ENCODE measurements at places on chromosomes 16 and 17.

DNA sequence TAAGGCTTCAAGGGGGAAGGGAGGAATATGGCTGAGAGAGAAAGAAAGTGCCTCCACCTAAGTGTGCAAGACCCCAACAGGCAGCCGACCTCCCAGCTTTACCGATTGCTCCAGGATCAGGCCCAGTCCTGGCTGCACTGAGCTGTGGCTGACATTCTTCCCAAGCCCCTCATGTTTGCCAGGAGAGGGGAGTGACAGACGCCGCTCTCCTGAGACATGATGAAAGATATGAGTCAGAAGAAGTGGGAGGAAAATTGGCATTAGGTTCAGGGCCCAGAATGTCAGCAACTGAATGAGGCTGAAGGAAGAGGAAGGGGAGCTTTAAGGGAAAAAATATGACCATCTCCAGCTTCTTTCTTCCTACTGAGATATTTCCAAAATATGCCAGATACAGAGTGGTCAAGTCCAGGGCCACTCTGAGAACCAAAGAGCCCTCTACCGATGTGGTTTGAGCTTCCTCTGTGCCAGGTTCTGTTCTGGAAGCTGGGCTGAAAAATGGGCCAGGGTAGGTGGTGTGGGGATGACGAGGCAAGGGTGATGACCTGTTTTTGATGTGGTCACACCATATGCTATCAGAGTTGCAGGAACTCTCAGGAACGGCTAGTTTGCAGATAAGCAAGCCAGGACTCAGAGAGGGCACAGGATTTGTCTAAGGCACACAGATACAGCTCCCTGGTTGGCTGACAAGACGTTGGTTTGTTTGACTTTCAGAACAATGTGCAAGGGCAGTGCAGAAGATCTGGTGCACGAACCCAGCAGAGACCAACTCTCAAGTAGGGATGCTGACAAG is 176.7 kb downstream of the SOX9 start:
- no peak overlapping the region for H3K27ac ChIP-seq
- no peak for DNase-seq
- H3K36me3 ChIP-seq = no peaks in the 10 kb centered on the region
- H3K27me3 ChIP-seq = no peaks in the 10 kb centered on the region

DNA sequence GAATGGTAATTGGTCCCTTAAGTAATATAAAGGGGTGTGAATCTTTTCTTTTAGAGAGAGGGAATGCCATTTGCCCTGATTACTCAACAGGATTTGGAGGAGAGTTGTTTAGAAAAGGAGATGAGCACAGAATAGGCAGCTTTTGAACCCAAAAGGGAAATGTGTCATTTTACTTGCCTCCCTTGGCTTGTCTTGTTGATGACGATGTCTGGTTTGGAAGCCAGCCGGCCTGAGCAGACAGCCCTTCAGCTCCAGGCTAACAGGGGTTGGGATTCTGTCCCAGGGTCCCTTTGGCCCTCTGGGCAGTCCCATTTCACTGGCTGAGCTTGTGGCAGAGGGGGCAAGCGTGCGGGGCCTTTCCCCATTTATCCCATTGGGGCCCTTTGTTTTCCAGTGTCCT is 22.3 kb upstream of the PRKAR1A start:
- DNase-seq = no peak
- no peak overlapping the region for H3K27ac ChIP-seq
- H3K36me3 ChIP-seq = no peaks in the 10 kb centered on the region
- H3K4me3 ChIP-seq = no peak overlapping the region
- peaks cover 5% of the 10 kb centered on the region for H3K4me1 ChIP-seq

GRCh38 chr16:78154729-78155461 is 55.4 kb downstream of the WWOX start:
- no peaks in the 10 kb centered on the region for H3K4me1 ChIP-seq
- DNase-seq = no peak
- no peaks in the 10 kb centered on the region for H3K27me3 ChIP-seq
- H3K36me3 ChIP-seq = no peaks in the 10 kb centered on the region
- no peak overlapping the region for H3K4me3 ChIP-seq

DNA sequence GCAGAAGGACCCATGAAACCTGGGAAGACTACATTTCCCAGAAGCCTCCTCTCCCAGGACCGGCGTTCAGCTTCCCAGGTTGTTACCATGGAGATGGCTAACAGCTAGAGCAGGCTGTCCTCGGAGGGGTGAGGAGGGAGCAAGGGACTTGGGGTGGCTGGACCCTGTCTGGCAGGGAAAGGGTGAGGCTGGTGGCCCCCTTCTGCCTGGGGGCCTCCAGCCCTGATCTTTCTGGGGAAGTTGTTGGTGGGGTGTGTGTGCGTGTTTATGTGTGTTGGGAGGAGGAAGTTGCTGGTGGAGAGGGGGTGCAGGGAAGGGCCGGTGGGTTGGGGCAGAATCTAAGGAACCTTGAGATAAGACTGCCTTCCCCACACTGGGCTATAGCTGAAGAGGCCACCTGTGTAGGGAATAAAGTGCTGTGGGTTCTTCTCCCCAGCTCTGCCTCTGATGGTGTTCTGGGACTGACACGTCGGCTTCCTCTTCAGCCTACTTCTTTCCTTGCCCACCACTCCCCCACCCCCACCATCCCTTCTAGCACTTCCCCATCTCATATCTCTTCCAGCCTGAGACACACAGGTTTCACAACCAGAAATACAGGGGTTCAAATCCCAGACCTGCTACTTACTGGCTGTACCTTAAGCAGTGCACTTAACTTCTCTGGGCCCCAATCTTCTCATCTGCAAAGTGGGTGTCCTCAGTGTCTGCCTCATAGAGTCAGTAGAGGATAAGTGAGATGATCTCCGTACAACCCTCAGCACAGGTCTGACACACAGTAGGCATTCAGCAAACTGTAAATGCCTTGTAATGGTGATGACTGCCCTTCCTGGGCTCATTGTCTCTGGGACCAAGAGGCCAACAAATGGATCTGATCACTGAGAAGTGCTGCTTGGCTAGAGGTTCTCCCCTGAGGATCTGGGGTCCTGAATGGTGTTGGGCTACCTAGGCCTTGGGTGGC is at the start of gene DRC7:
DRC7 (plus strand) TSS at position 82 of the 955 bp plus-strand sequence. CDS start 3,144 bp downstream, outside the sequence.
- no peaks in the 10 kb centered on the region for H3K36me3 ChIP-seq
- DNase-seq = peak; percentile 82
- H3K27me3 ChIP-seq = no peaks in the 10 kb centered on the region
- no peak within 1 kb of the TSS for H3K4me3 ChIP-seq
- H3K4me1 ChIP-seq = peaks cover 17% of the 10 kb centered on the region

DNA sequence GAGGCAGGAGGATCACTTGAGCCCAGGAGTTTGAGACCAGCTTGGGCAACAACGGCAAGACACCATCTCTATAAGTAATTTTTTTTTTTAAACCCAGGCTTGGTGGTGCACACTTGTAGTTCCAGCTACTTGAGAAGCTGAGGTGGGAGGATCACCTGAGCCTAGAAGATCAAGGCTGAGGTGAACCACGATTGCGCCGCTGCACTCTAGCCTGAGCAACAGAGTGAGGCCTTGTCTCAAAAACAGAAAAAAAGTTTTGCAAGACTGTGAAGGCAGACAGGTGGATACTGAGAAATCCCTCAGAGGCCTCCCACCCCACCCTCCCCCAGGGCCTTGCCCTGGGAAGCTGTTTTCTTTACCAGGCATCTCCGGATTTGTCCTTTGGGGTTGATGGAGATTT is 125.4 kb downstream of the MGAT5B start:
- no peak for DNase-seq
- peaks cover 11% of the 10 kb centered on the region for H3K4me1 ChIP-seq
- no peak overlapping the region for H3K4me3 ChIP-seq
- no peak overlapping the region for H3K27ac ChIP-seq
- H3K36me3 ChIP-seq = no peaks in the 10 kb centered on the region

DNA sequence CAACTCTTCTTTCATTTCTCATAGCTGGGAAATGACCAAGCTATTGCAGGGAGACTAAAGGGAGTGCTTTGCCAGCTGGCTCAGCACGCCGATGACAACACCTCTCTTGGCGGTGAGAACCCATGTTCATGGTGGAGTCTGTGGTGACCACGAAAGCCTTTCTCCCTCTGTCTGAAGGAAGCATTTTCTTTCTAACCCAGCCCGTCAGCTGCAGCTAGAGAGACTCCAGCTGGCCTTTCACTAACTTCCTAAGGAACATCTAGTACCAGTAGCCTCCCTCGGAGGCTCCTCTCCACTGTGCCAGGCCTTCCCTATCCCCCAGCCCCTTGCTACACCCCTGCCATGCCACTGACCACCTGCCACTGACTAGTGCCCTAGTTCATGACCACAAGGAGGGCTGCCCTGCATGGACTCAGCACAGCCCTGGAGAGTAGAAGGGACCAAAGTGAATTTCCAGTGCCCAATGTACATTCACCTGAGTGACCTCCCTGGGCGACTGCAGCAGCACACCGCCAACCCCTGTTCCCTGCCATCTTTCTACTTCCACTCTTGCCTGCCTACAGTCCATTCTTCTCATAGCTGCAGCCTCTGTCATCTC is 81.3 kb downstream of the CBLN1 start:
- no peaks in the 10 kb centered on the region for H3K4me1 ChIP-seq
- H3K27ac ChIP-seq = no peak overlapping the region
- H3K36me3 ChIP-seq = no peaks in the 10 kb centered on the region
- H3K4me3 ChIP-seq = no peak overlapping the region
- no peaks in the 10 kb centered on the region for H3K27me3 ChIP-seq

GRCh38 chr17:38674014-38674748 is 576 bp downstream of the EPOP start:
- DNase-seq = no peak
- H3K27me3 ChIP-seq = no peaks in the 10 kb centered on the region
- H3K4me1 ChIP-seq = peaks cover 41% of the 10 kb centered on the region
- no peaks in the 10 kb centered on the region for H3K36me3 ChIP-seq
- peak overlapping the region; percentile 10 for H3K27ac ChIP-seq

DNA sequence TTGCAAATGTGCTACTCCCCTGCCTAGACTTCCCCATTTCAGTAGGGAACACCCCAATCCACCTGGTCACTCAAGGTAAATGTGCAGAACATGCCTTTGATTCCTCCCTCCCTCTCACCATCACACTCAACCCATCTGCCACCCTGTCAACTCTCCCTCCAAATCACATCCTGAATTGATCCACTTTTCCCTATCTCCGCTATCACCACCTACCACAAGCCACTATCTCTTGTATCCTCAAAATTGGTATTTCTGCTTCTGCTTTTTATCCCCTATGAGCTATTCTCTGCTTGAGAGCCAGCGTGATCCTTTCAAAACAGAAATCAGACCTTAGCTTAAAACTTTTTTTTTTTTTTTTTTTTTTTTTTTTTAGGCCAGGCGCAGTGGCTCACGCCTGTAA is 5.4 kb upstream of the NOL11 start:
- no peak overlapping the region for H3K4me3 ChIP-seq
- H3K36me3 ChIP-seq = no peaks in the 10 kb centered on the region
- DNase-seq = no peak
- no peaks in the 10 kb centered on the region for H3K27me3 ChIP-seq

DNA sequence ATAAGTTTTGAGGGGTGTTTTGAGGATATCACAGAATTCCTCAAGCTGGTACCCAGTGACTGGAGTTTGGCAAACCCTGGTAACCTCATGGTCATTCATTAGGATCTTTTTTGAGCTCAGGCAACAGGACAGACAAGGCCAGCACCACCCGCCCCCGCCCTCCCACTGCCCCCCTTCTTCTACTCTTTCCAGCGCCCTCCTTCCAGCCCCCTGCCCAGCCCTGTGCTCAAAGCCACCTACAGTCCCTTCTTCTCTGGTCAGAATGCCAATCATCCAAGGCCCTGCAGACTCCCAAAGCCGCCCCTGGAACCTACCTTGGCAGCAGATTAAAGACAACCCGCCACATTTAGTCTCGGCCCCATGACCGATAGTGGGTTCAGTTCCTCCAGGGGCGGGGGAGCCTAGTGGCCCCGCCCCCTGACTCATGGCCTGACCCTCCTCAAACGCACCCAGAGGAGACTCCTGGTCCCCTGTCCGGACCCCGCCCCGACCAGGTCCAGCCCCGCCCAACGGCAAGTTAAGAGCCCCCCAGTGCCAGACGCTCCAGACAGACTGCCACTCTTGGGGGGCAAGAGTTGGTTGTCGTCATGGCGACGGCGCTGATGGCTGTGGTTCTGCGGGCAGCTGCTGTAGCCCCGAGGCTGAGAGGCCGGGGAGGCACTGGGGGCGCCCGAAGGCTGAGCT is at the start of gene NAGS:
NAGS (plus strand) TSS at position 546 of the 684 bp plus-strand sequence; CDS start at position 588, 42 bp downstream.
- peaks cover 3% of the 10 kb centered on the region for H3K27me3 ChIP-seq
- H3K36me3 ChIP-seq = no peaks in the 10 kb centered on the region
- peaks cover 25% of the 10 kb centered on the region for H3K4me1 ChIP-seq
- no peak within 1 kb of the TSS for H3K27ac ChIP-seq
- H3K4me3 ChIP-seq = peak within 1 kb of the TSS; percentile 50

- no peak overlapping the region for H3K27ac ChIP-seq
- no peaks in the 10 kb centered on the region for H3K4me1 ChIP-seq
- no peaks in the 10 kb centered on the region for H3K27me3 ChIP-seq
- H3K36me3 ChIP-seq = no peaks in the 10 kb centered on the region
- H3K4me3 ChIP-seq = no peak overlapping the region
These were observed 91.5 kb upstream of the CDH13 start for GRCh38 chr16:82535262-82535661.

- DNase-seq = no peak
- no peaks in the 10 kb centered on the region for H3K4me1 ChIP-seq
- no peak overlapping the region for H3K4me3 ChIP-seq
- H3K27me3 ChIP-seq = no peaks in the 10 kb centered on the region
- H3K27ac ChIP-seq = no peak overlapping the region
These were observed 52.4 kb downstream of the DUSP14 start for GRCh38 chr17:37541880-37542660.

GRCh38 chr17:29588562-29589411 is 661 bp downstream of the GIT1 start:
- peaks cover 28% of the 10 kb centered on the region for H3K4me1 ChIP-seq
- H3K36me3 ChIP-seq = peaks cover 1% of the 10 kb centered on the region
- H3K4me3 ChIP-seq = peak overlapping the region; percentile 88
- H3K27me3 ChIP-seq = no peaks in the 10 kb centered on the region
- DNase-seq = no peak

- no peaks in the 10 kb centered on the region for H3K4me1 ChIP-seq
- H3K27ac ChIP-seq = no peak overlapping the region
- no peaks in the 10 kb centered on the region for H3K27me3 ChIP-seq
These were observed 67.4 kb upstream of the ENDOV start for GRCh38 chr17:80347536-80347935.

GRCh38 chr16:50731130-50731988 is 10.5 kb upstream of the CYLD start:
- H3K27ac ChIP-seq = no peak overlapping the region
- no peak overlapping the region for H3K4me3 ChIP-seq
- H3K36me3 ChIP-seq = no peaks in the 10 kb centered on the region
- no peaks in the 10 kb centered on the region for H3K4me1 ChIP-seq
- DNase-seq = no peak
- H3K27me3 ChIP-seq = no peaks in the 10 kb centered on the region

- DNase-seq = peak; percentile 42
- H3K27me3 ChIP-seq = no peaks in the 10 kb centered on the region
- no peaks in the 10 kb centered on the region for H3K36me3 ChIP-seq
- H3K4me1 ChIP-seq = peaks cover 7% of the 10 kb centered on the region
These were observed 5.1 kb upstream of the RASL10B start for GRCh38 chr17:35726127-35726952.

- no peaks in the 10 kb centered on the region for H3K4me1 ChIP-seq
- peak; percentile 17 for DNase-seq
- H3K4me3 ChIP-seq = no peak overlapping the region
- no peaks in the 10 kb centered on the region for H3K27me3 ChIP-seq
These were observed 28.7 kb upstream of the TNRC6A start for GRCh38 chr16:24700549-24701392.

GRCh38 chr17:57566721-57567120 is 178.4 kb downstream of the CCDC182 start:
- no peak overlapping the region for H3K27ac ChIP-seq
- no peak overlapping the region for H3K4me3 ChIP-seq
- H3K27me3 ChIP-seq = no peaks in the 10 kb centered on the region
